ENCODE measurements at places on chromosomes 4 and X.

DNA sequence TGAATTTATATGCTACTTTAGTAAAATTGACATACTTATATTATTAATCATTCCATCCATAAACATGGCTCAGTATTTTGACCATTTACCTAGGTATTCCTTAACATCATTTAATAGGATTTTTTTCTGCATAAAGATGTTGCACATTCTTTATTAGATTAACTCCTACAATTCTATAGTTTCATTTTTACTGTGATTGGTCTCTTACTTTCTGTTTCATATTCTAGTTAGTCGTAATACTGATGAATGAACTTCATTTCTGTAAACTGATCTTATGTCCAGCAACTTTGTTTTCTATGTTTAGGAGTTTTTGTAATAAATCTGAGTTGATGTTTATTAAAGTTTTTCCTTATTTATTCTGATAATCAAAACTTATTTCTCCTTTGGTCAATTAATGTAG lies 278.2 kb upstream of the CXXC4 start:
- DNase-seq: no peak

GRCh38 chr4:145840162-145840768 lies 98.4 kb downstream of the ZNF827 start:
- no peak for DNase-seq

- DNase-seq: no peak
Observed at GRCh38 chr4:10783351-10783750, 98.8 kb upstream of the CLNK start.

DNA sequence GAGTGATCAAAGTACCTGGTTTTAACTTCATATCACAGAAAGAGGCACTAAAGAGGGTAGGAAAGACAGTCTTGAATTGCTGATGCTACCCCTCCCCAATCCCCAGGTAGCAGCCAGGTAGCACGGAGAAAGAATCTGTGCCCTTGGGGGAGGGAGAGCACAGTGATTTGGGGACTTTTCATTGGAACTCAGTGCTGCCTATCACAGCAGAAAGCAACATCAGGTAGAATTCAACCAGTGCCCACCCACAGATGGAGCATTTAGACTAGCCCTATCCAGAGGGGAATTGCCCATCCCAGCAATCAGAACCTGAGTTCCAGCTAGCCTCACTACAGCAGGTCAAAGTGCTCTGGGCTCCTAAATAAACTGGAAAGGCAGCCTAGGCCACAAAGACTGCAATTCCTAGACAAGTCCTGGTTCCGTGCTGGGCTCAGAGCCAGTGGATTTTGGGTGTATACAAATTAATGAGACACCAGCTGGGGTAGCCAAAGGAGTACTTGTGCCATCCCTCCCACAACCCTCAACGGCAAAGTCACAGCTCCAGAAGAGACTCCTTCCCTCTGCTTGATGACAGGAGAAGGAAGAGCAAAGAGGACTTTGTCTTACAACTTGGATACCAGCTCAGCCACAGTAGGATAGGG lies 228.1 kb downstream of the THOC2 start:
- no peak for DNase-seq

DNA sequence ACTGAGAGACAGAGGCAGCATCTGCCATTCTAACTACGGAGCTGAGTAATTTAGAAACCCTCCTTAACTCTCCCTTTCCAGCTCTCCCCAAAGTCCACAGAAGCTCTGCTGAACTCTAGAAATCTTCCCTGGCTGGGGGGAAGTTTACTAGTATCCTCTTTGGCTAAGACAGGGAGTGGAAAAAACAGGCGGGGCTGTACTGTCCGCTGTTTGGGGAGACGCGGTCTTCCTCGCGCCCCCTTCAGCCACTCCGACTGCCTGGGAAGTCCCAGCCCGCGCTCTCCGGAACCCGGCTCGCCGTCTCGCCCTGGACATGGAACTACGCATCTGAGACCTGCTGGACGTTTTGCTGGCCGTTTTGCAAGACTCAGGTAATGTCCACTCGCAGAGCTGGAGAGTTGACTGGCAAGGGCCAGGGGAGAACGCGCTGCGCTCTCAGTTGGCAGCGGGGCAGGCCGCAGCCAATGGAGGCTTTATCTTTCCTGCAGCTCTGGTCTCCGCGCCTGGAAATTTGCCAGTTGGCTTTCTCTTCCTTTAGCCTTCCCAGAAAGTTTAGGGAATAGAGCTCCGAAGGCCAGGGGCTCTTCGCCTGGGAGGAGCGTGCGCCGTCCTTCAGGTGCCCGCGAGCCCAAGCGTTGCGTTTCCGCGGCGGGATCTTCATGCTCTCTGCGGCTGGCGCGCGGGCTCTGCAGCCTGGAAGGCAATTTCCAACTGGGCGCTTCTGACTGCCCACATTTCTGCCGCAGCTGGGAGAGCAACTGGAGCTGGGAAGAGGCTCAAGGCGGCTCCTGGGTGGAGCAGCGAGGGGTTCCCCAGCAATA lies 892 bp downstream of the IL1RAPL2 start:
- no peak for DNase-seq

- no peak for DNase-seq
Observed at GRCh38 chr4:75844151-75844662, 58.0 kb downstream of the PPEF2 start.

DNA sequence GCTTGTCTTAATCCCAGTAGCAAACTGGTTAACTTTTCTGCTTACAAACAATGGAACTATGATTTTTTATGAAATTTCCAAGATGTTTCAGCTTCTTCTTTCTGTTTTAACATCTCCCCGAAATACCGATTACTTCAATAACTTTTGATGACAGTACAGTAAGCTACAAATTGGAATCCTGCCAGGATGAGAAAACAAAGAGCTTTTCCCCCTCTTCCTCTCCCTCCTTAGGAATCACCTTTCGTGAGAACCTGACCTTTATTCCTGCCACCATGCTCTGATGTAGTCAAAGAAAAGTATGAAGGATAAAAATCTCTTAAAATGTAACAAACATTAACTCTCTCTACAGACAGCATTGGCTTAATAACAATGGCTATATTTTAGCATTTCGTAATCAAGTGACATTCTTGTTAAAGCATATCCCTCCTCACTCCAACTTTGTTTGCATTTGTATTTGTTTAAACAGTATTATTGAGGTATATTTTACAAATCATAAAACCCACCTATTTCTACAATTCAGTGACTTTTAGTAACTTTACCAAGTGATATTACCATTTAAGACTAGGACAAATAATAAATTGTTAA lies 148.7 kb upstream of the NAP1L5 start:
- DNase-seq: no peak

- no peak for DNase-seq
Observed at GRCh38 chr4:25982962-25983361, 68.9 kb downstream of the SMIM20 start.
